Stimulated activated CD8-positive, alpha-beta memory T cell treated with anti-CD3 and anti-CD28 coated beads, Interleukin-12 subunit alpha, Interleukin-12 subunit beta, amount 100 ng/mL, for 4 hours (primary cell): ENCODE measurements at places on chromosomes 11 and 22.

- DNase-seq, result no peak
Measured at GRCh38 chr11:43644621-43645299, 35.8 kb upstream of the HSD17B12 start.

DNA sequence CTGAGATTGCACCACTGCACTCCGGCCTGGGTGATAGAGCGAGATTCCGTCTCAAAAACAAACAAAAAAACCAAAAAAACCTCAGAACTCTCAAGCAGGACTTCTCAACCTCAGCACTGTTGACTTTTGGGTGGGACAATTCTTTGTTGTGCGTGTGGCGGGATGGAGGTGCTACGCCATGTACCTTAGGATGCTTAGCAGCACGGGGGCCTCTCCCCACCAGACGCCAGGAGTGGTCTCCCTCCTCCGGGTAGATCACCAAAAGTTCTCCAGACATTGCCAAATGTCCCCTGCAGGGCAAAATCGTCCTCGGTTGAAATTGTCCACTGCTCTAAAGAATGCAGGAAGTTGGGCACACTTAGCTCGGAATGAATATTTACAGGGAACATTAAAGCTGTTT, 26.9 kb upstream of the ATXN10 start:
- DNase-seq, result no peak

DNA sequence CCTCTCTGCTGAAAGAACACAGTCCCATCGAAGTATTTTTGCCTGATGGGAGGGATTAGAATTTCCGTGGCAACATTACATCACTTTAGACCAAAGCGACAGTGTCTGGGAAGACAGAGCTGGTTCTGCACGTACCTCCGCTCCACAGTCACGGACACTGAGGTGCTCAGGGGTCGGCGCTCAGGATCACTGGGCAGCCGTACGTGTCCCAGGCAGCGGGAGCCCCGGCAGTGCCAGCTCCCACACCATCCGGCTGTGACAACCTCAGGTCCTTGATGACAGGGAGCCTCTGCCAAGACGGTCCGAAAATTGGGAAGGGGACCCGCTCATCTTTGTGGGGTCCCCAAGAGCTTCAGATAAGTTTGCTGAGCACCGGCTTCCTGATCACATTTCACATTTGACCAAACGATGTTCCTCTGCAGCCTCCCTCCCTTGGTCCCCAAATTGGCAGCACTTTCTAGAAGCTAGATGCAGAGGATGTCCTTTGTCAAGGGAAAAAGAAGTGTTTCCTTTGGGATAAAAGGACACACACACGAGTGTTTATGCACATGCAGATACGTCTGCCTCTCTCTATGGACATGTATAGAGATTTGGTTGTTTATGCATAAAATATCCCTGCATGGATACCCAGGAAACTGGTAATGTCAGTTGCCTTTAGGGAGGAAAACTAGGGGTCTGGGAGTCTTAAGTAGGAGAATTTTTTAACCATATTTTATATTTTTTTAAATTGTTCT, 61.6 kb upstream of the LINC01488 start:
- DNase-seq, result no peak

- no peak for DNase-seq
Measured at GRCh38 chr11:15446929-15447328, 332.2 kb downstream of the INSC start.

DNA sequence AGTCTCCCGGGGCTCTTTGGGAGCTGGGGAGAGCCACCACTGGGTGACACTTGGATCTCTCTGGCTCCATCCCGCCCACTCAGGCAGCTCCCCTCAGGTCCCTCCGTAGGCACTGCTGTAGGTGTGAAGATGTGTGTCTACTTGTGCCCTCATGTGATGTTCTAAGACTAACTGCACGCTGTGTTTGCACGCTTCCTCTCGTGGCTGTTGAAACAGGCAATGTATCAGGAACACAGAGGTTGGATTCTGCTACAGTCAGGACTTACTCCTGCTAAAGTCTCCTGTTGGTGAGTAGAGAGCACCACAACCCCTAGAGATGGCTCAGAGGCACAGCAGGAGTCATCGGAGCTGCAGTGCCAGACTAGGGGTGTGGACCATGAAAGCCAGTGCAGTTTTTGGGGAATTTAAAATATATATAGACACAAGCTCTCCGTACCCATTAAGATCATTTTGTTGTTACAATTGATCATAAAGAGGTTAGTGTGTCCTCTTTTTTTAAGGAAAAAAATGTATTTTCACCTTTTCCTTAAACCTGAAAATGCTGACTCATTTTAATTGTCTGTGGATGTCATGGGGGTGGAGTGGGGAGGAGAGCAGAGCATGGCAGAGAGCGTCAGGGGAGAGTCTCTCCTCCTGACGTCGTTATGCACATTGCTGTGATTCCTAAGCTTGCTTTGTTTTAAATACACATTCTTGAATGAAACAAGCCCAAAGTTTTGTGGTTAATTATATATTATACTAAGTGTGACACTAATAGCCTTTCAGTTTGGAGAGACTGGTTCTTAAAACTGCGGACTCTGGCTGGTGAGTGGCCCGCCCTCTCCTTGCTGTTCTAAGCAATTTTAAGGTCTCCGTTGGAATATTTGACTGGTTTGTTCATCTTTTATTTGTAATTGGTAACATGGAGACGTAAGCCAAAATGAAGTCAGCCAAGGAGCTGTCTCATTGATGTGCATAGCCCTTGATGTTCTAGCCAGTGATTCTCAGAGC, 16.2 kb upstream of the CTTN start:
- DNase-seq, result no peak

GRCh38 chr11:17707830-17708229, 11.5 kb upstream of the MYOD1 start:
- no peak for DNase-seq

DNA sequence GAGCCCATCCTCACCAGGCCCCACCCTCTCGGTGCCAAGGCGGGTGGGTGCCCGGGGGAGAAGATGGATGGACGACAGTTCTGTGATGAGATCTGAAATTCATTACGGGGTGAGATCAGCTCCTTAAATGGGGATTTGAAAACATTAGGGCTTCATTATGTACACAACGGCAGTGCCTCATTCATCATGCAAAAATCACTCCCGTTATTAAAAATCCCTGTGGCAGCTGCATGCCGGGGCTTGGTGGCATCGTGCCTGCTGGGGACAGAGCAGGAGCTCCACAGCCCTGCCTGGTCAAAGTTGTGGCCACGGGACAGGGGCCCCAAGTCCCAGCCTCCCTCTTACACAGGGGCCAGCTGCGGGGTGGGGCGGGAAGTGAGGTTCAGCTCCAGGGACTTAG, 20.2 kb downstream of the OTUB1 start:
- DNase-seq, result no peak

GRCh38 chr11:74010306-74011300, 1.7 kb upstream of the UCP3 start:
- no peak for DNase-seq

DNA sequence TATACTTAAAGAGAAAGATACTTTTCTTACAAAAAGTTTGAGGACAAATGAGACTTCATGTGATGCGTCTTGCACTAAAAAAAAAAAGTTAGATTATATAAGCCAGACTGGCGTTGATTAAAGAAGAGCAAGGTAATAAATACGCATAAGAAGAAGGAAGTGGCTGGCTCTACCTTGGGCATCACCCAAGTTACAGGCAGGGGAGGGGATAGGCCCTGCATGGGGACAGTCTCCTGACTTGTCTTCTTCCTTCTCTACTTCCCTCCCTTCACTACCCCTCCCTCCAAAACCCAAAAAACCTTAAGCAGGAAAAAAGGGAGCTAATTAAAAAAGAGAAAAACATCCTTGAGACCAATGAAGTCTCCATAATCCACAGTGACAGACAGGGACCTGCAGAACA, 22.3 kb upstream of the TMA7B start:
- no peak for DNase-seq

DNA sequence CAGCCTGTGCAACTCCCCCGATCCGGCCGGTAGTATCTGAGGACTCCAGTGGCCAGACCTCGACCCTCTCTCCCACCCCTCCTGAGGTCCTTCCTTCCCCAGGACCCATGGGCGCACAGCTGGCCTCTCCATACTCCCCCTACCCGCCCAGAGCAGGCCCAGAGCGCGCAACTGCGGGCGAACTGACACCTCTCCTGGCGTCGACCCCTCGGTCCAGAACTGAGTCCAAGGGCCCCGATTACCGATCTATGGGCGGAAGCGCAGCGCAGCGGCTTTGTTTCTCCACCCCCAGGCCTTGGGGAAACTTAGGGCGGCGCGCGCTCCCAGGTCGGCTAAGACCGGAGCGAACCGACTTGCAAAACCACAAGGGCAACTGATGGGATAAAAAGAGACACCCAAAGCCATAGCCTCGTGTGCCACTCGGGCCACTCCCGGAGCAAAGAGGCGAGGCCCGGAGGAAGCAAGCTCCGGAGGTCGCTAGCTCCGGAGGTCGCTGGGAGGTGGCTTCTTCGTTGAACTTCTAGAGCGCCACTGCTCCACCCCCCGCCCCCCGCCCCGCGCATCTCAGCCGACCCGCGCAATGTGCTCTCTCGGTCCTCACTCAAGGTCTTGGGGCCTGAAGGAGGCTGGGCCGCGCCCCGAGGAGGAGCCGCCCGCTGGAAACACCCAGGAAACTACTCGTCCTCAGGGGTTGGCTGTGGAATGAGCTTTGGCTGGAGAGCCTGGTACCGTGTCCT, 9.8 kb upstream of the ALX4 start:
- no peak for DNase-seq

- DNase-seq, result peak; percentile 21
Measured at GRCh38 chr11:2092956-2093412, 46.2 kb downstream of the IGF2 start.
